CD8-positive, alpha-beta memory T cell (primary cell): ENCODE measurements at places on chromosomes 1 and 21. TPM values are rescaled to one million over a fixed set of nuclear protein-coding genes. Genes with fewer than 3 reads are reported as not detected.

DNA sequence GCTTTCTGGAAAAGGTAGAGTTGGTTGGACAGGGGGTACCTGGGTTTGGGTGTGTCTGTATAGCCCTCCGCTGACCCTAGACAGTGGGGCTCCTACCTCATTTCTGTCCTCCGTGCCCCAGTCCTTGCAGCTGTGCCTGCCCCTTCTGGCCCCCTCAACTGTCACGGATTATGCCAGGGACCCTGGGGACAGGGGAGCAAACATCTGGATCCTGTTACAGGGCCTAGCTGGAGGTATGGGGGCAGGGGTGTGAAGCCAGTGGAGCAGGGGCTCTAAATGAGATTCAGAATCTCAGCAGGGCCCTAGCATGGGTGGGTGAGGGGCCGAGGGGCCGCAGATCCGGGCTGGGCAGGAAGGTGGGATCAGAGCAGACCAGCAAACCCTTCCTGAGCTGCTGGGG is 81.0 kb downstream of the TAS1R2 start:
- DNase-seq: no peak

The AQP10 gene
- polyA plus RNA-seq: not detected

The OR14K1 gene
- polyA plus RNA-seq: not detected

The TRIM63 gene
- polyA plus RNA-seq: not detected

DNA sequence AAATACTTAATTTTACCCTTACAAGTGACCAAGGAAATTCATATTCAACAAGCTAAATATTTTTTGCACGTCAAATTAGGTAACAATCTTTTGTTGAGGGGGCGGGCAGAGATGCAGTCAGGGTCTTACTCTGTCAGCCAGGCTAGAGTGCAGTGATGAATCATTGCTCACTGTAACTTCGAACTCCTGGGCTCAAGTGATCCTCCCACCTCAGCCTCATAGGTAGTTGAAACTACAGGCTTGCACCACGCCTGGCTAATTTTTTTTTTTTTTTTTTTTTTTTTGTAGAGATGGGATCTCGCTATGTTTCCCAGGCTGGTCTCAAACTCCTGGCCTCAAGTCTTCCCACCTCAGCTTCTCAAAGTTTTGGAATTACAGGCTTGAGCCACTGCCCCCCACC is 26.5 kb downstream of the PHTF1 start:
- no peak for DNase-seq

DNA sequence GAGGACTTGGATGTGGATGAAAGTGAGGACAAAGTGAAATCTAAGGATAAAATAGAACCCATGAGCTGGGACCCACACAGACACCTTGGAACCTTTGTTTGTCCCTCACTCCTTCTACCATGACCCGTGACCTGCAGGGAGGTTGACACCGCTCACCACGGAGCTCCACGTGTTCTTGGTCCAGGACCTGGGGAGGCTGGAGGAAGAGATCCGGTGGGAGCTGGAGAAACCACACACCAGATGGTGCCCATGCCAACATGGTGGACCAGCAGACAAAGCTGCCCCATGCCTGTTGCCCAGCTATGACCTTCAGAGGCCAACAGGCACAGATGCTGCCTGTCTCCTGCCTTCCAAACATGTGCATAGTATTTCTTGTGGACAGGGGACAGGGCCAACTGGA is 721.9 kb downstream of the PTPRU start:
- no peak for DNase-seq

- no peak for DNase-seq
Observed at GRCh38 chr1:77036560-77036959, 169.3 kb downstream of the ST6GALNAC5 start.

GRCh38 chr1:188122646-188123045 is 1293.9 kb downstream of the PLA2G4A start:
- DNase-seq: no peak

GRCh38 chr1:31764312-31765040 is at the start of gene ADGRB2:
TSS of gene ADGRB2 (minus strand) at chr1:31764340. CDS start at chr1:31757221, 7,119 bp downstream.
- no peak for DNase-seq

- DNase-seq: no peak
Observed at GRCh38 chr1:70227439-70227838, 6.3 kb downstream of the SRSF11 start.

GRCh38 chr1:212656730-212657129 is 42.9 kb downstream of the BATF3 start:
- DNase-seq: no peak

The CFAP74 gene
- not detected for polyA plus RNA-seq

The WDR4 gene
- 8.0 TPM for polyA plus RNA-seq

GRCh38 chr21:30102871-30103270 is 63.7 kb downstream of the CLDN17 start:
- DNase-seq: no peak

The KRTAP11-1 gene
- polyA plus RNA-seq: not detected

DNA sequence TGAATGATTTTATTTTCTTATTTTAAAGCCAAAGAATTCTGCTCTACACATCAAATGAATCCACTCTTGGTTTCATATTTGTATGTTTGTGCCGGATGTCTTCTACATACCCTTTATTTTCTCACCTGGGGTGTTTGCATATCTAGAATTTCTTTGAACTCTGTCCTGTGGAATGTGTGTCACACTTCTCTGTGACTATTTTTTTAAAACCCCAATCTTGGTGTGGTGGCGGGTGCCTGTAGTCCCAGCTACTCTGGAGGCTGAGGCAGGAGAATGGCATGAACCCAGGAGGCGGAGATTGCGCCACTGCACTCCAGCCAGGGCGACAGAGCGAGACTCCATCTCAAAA is 35.4 kb downstream of the CENPF start:
- no peak for DNase-seq

GRCh38 chr1:181113059-181113641 is 24.6 kb downstream of the IER5 start:
- DNase-seq: no peak

The CASZ1 gene
- polyA plus RNA-seq: 2.2 TPM

- no peak for DNase-seq
Observed at GRCh38 chr1:40003156-40004093, 37.1 kb upstream of the CAP1 start.

The LIN28A gene
- polyA plus RNA-seq: not detected
